ENCODE measurements at places on chromosomes 11 and 22.

DNA sequence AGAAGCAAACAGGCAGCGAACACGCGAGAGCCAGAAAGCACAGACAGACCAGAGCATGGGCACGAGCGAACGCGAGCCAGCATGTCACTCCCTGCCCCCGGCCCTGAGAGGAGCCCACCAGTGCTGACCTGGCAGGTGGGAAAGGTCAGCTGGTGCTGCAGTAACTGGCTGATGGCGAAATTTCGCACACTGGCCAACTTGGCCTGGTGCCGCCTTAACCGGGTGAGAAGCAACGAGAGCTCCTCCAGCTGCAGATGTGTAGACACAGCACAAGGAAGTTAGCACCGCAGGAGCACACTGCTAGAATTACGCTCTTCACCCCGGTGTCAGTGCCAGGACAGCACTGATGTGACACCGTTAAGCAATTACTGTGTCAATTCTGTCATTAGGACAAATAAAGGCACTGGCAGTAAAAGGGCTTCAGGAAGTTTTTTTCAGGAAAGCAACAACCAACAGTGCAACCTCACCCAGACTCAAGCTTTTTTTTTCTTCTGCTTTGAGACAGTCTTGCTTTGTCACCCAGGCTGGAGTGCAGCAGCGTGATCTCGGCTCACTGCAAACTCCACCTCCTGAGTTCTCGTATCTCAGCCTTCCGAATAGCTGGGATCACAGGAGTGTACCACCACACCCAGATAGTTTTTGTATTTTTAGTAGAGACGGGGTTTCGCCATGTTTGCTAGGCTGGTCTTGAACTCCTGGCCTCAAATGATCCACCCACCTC lies 76.8 kb downstream of the C11orf58 start:
- DNase-seq = no peak

- DNase-seq = no peak
These were observed 101.9 kb downstream of the LRRC32 start for GRCh38 chr11:76568621-76569020.

GRCh38 chr11:78078218-78079167 lies 1.2 kb downstream of the NDUFC2 start:
- no peak for DNase-seq

- DNase-seq = no peak
These were observed 916 bp downstream of the GNG3 start for GRCh38 chr11:62708392-62708791.

GRCh38 chr11:11463405-11463804 lies 110.4 kb upstream of the CSNK2A3 start:
- no peak for DNase-seq

- no peak for DNase-seq
These were observed 164.5 kb downstream of the LUZP2 start for GRCh38 chr11:24661331-24661730.

Data from activated T-helper 1 cell treated with anti-CD3 and anti-CD28 coated beads, Interleukin-2, amount 50 U/mL, for 16 hours (primary cell).